ENCODE measurements at places on chromosomes 11 and 22.

DNA sequence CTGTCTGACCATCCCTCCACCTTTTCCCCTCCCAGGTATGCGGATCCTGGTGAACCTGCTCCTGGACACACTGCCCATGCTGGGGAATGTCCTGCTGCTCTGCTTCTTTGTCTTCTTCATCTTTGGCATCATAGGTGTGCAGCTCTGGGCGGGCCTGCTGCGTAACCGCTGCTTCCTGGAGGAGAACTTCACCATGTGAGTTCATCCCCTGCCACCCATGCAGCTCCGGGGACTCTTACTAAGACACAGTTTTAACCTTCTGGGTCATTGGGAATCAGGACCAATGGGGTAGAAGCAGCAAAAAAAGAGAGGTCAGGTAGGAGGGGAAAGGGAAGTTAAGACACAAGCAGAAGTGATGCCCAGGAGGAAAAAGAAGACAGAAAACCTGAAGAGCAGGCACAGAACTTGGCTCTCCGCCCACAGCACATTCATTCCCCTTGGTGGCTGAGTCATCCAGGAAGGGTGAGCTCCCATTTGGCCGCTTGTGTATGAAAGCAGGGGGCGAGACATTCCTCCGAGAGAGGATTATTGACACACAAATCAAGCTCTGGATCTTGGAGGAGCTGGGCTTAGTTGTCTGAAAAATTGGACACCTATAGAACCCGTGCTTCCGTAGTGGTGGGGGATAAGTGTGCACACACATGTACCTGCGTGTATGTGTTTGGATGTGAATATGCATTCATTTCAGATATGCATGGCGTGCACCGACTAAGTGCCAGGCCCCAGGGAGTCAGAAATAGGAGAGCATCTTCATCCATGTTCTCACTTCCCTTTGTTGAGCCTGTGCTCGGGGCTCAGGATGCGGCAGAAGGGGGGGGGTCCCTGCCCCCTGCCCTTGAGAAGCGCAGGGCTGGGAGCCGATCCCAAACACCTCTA, 64.2 kb downstream of the CACNA1I start:
- DNase-seq, result no peak

- no peak for DNase-seq
Measured at GRCh38 chr11:124872280-124872679, 7.0 kb downstream of the ROBO3 start.

GRCh38 chr11:118838905-118839553, 44.7 kb upstream of the CXCR5 start:
- no peak for DNase-seq

DNA sequence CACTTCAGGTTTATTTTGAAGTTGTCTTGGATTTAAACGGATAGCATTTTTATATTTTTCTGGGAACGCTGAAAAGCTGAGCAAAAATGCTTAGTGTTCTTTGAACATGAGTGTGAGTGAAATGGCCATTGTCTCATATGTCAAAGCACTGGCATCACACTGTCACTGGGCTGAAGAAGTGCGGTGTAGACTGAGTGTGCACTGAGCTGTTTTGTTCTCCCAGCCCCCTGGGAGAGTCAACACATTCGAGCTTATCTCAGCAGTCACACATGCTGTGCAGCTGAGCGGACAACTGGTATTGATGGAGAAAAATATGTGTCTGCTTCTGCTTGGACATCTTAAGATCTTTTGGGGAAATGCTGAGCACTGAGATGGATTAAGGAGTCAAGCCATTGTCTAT, 90.8 kb downstream of the TECTA start:
- DNase-seq, result no peak

DNA sequence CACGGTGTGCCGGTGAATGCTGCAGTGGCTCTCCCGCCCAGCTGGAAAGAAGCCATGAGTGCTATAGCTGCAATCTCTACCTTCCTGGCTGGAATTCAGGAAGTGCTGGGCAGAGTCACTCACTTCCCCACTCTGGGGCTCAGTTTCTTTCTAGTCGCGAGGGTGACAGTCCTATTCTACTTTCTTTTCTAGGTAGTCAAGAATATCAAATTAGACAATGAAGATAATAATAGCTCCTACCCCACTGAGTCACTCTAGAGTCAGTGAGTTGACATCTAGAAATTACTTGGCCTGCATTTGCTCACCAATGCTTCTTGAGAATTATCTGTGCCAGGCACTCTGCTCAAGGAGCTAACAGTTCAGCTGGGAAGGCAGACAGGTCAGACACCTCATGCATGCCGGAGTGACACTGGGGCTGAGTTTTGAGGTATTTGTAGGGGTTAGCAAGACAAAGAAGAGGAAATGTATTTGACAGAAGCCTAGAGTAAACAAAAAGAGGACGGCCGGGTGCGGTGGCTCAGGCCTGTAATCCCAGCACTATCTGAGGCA, 3.2 kb downstream of the CENPM start:
- DNase-seq, result no peak

DNA sequence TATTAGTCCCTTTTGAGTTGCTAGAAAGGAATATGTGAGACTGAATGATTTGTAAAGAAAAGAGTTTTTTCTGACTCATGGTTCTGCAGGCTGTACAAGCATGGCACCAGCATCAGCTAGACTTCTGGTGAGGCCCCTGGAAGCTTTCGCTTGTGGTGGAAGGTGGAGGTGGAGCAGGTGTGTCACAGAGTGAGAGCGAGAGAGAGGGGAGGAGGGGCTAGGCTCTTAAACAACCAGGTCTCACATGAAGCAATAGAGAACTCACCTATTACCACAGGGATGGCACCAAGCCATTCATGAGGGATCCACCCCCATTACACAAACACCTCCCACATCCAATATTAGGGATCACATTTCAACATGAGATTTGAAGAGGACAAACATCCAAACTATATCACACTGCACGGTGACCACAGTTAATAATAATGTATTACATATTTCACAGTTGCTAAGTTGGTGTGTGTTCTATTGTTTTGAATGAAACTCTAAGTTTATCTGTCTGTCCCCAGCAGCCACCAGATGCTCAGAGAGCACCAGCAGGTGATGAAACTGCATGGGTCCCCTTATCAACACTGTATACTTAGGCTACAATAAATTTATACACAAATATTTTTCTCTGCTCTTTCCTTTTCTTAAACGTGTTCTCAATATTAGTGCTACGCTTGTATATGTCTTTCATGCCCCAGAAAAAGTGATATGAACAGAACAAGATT, 14.1 kb downstream of the ZFP91 start:
- DNase-seq, result no peak

GRCh38 chr11:127966821-127967220, 620.5 kb downstream of the ETS1 start:
- no peak for DNase-seq

DNA sequence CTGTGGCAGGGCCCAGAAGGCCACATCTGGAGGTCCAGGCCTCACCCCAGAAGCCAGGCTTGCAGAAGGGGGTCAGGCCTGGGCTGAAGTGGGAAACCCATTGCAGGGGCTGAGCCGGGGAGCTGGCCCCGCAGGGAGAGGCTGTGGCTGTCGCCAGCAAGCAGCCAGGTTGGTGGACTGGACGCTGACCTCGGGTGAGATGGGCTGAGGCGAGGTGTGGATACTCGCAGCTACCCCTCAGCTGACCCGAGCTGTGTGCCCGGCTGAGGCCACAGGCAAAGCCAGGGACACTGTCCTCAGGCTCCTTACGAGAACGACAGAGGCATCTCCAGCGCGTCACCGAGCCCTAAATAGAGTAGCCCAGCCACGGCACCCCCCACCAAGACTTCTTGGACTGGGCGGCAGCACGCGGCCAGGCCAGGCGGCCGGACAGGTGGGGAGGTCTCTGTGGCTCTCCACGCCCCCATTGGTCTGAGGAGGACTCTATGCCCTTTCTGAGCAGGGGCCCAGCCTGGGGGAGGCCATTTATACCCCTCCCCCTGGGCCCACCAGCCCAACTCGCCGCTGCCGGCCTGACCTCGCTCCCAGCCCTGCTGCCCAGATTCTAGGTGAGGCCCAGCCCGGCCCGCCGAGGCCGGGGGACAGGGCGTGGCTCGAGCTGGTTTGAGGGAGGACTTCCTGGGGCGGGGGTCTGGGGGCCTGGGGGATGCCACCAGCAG, at the start of gene TNNI2:
Gene TNNI2 (plus strand): TSS at position 556 of the 719 bp plus-strand sequence. CDS start 716 bp downstream, outside the sequence.
- no peak for DNase-seq

- no peak for DNase-seq
Measured at GRCh38 chr11:96196181-96196662, 146.8 kb downstream of the MAML2 start.

DNA sequence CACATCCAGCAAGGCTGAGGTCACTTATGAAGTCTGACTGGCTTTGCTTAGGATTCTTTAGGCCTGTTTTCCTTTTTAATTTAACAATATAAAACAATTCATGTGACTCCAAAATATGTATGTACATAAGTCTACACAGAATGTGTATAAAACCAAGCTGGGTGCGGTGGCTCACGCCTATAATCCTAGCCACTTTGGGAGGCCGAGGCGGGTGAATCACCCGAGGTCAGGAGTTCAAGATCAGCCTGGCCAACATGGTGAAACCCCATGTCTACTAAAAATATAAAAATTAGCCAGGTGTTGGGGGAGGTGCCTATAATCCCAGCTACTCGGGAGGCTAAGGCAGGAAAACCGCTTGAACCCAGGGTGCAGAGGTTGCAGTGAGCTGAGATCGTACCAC, 83.1 kb downstream of the SHANK2 start:
- no peak for DNase-seq

DNA sequence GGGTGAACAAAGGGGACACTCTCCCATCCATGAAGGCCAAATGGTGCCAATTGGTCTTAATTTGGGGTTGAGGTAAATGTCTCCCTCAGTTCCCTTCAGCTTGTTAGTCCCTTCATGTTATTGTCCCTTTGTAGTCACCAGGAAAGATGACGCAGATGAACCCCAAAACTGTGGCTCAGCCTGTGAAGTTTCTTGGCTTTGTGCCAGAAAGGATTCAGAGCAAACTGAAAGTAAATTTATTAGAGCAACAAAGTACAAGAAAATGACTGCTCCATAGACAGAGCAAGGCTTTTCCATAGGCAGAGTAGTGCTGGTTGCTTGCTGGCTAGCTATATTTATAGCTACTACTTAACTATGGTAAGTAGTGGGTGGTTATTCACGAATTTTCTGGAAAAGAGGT, 16.7 kb downstream of the OR4C3 start:
- DNase-seq, result no peak

- no peak for DNase-seq
Measured at GRCh38 chr11:121513807-121514206, 61.0 kb upstream of the SORL1-AS1 start.

- no peak for DNase-seq
Measured at GRCh38 chr22:23008896-23009295, 61.4 kb upstream of the GNAZ start.

DNA sequence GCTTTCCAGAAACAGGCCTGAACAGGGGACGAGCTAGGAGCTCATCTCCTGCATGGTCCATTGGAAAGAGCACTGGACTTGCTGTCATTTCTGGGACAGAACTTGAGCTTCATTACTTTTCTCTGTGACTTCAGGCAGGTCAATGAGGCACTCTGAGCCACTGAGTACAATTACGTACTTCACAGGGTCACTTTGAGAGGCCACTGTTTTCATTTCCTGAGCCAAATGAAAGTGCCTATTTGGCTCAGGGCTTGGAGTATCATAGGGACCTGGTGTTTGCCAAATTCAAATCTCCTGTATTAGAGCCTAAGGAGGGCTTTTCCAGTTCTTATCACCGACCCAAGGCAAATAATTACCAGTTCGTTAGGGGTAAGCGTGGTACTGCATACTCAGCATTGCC, 319.3 kb downstream of the CADM1 start:
- DNase-seq, result no peak

- DNase-seq, result no peak
Measured at GRCh38 chr11:132035766-132036165, 665.4 kb downstream of the NTM start.

DNA sequence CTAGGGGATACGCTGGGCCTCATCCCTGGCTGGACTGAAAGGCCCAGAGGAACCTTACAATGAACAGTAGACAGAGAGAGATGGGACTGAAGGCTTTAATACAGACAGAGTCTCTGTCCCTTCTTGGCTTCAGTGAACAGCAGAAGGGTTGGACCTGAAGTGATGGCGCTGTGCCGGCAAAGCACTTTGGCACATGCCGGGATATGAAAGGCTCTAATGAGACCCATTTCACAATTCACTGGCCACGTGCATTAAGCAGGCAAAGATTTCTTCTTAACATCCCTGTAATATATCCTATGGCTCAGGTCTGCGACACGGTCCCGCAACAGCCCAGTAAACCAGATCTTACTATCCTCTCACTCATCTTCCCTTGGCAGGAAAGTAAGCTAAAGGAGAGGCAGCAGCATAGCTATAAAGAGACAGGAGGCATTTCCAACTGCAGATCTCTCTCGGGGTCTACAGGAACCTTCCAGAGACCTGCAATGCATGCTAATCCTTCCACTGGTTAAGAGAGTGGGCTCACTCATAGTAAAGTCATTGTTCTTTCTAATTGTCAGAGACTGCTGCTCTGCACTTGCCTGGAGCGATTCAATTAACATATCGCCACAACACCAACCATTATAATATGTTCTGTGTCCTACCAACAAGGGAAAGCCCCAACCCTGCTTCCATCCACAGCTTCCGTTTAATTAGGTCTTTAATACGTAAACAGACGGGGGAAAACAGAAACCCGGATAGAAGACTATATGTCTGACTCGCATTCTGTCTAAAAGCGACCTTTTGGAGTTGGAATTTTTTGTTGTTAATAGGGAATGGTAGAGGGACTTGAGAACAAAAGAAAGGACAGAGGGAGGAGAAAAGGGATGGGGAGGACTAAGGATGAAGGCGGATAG, 1179.0 kb downstream of the LRRC4C start:
- no peak for DNase-seq

GRCh38 chr11:60762851-60763691, 6.4 kb downstream of the MS4A15 start:
- no peak for DNase-seq

GRCh38 chr11:78365381-78365792, 52.2 kb downstream of the GAB2 start:
- DNase-seq, result no peak

DNA sequence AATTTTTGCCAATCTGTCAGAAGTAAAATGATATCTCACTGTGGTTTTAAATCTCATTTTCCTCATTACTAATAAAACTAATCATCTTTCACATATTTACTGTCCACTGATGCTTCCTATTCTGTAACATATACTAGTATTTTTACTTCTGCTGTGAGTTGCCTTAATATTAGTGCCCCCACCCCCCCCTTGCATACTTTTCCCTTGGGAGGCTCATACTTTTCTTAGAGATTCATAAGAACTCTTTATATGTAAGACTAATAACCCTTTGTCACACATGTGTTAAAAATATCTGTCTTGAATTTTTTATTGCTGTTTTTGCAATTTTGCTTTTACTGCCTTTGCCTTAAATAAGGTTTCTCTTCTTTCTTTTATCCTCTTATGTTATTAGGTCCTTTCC, 87.2 kb downstream of the PHF21A start:
- no peak for DNase-seq

- no peak for DNase-seq
Measured at GRCh38 chr11:95344932-95345642, 114.1 kb upstream of the SESN3 start.

GRCh38 chr11:63680834-63681320, 423 bp upstream of the RTN3 start:
- DNase-seq, result no peak

Measured in GM12891 (cell line).